Stimulated activated CD4-positive, alpha-beta T cell treated with anti-CD3 and anti-CD28 coated beads, Interleukin-15, amount 100 ng/mL, for 24 hours (primary cell): ENCODE measurements at places on chromosomes 12 and 14.

DNA sequence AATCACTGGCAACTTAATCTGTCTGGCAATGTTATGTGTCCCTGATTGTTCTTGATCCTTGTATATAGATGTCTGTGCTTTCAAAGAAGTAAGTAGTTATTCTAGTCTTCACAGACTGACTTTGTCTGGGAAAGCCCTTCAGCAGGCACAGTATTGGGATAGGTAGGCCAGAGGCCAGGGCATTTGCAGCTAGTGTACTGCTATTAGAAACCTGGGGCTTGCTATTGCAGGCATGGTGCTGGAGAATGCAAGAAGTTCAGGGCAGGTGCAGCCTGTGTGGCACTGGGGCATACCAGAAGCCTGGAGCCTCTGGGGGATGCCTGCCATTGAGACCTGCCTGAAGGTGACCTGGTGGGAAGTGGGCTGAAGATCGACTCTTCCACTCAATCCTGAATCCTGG, 96.3 kb downstream of the TMTC3 start:
- no peak for DNase-seq

DNA sequence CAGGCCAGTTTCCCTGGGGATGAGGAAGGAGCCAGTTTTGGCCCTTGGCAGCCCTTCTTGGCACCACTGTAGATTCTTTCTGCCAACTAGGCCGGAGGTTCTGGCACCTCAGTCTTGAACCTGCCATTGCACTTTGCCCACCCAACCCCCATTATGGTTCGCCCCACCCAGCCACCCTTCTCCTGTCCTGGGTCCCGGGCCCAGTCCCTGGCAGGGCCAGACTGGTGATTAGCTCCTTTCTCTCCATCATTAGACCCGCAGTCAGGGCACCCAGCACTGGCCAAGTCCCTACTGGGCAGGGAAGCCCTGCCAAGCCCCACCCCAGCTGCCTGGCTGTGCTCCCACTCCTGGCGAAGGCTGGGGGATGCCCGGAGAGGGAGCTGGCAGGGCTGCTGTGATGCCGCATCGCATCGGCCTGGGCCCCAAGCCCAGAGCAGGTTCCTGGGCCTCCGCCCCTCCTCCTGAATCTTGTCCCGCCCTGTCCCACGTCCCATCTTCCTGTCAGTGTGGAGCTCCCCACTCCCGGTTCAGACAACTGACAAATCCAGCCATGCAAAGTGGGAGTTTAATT, 9.8 kb downstream of the FAM222A start:
- DNase-seq, result no peak

DNA sequence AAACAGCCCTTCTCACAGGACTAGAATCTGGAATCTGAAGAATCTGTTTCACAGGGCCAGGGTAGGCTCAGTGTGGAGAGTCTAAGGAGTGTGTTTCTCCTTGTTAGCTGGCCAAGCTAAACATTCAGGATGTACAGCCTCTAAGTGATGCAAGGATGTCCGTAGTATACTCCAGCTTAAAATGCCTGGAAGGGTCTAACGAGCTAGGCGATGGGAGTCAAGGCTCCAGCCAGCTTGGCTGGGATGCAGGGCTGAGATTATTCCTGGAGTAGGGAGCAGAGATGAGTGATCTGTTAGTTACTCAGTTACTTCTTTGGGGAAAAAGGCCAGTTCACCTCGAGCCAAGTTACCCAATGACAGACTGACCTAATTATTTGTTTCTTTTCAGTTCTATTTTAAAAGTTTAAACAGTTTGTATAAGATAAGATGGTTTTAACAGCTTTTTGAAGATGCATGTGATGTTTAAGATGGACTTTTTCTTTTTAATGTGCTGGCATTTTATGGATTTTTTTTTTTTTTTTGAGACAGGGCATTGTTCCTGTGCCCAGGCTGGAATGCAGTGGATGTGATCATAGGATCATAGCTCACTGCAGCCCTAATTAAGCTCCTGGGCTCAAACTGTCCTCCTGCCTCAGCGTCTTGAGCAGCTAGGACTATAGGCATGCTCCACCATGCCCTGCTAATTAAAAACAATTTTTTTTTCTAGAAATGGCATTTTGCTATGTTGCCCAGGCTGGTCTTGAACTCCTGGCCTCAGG, 41.1 kb downstream of the SYNE2 start:
- DNase-seq, result no peak

DNA sequence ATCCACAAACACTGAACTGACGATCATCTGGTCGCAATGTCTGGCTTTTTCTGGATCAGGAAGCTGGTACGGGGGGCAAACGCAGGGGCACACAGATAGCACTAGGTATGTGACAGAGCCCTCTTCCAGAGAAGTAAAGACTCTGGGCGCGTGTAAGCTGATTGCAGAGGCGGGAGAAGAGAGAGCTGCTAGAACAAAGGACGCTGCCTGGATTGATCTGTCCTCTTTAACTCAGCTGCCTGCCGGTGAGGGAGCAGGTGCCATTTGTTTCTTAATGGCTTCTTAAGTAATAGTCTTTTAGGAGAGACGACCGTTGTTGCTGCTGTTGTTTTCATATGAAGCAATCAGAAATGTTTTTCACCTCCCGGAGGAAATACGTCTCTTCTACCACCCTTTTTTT, 77.3 kb downstream of the GLT1D1 start:
- no peak for DNase-seq

GRCh38 chr14:42665083-42665482, 1058.4 kb downstream of the LRFN5 start:
- DNase-seq, result no peak

- DNase-seq, result no peak
These were observed 4.4 kb downstream of the ZBTB42 start for GRCh38 chr14:104805326-104805678.

GRCh38 chr12:68042212-68042699, 53.0 kb downstream of the IFNG-AS1 start:
- peak; percentile 40 for DNase-seq

GRCh38 chr12:102396276-102396675, 84.1 kb downstream of the IGF1 start:
- DNase-seq, result no peak

GRCh38 chr14:67480011-67480410, 8.5 kb downstream of the TMEM229B start:
- DNase-seq, result no peak

DNA sequence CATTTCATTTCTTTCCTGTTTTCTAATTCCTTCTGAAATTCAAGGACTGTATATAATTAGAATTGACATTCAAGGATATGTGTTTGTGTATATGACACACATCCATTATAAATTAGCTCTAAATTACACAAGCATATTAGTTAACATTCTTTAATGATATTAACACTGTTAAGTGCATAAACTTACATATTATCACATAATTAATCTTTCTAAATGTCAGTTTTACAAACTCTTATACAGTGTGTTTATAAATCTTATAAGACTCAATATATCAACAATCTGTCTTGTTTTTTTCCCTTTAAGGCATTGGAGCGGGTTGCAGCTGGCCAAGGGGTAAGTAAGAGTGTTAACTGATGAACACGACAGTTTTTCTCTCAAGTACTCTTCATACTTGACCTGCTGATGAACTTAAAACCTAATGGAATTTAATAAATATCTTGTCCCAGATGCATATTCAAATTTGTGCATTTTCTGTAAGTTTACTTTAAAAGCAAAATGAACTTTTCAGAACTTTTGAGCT, 76.1 kb downstream of the METTL25 start:
- no peak for DNase-seq

DNA sequence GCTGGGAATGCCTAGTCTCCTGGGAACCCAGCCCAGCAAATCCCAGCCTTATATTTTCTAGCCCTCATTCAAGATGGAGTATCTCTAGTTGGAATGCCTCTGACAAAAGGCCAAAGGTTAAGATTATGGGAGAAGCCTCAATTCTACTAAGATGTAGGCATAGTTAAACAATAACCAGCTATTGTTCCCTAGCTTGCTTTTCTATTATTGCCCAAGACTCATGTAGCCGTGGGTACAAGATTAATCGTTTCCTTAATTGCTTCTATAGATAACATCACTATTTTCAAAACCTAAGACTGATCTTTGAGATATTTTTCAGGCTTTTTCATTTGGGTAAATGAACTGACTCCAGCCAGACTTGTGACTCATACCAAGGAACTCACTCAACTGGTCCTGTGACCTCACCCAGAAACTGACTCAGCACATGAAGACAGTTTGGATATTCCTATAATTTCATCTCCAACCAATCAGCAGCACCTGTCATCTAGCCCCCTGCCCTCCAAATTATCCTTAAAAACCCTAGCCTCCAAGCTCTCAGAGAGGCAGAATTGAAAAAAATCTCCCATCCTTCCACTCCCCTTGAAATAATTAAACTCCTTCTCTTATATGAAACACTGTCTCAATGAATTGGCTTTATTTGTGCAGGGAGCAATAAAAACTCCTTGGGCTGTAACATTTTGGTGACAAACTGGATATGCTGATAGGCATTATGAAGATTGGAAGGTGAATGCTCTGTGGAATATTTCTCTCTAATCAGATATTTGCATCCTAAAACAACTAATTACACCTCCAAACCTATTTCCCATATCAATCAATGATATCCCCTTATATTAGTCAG, 589.0 kb downstream of the C12orf50 start:
- no peak for DNase-seq

- DNase-seq, result no peak
These were observed 283.1 kb downstream of the DPF3 start for GRCh38 chr14:72610831-72611200.

GRCh38 chr12:52622349-52622748, 4.0 kb upstream of the KRT73 start:
- no peak for DNase-seq

DNA sequence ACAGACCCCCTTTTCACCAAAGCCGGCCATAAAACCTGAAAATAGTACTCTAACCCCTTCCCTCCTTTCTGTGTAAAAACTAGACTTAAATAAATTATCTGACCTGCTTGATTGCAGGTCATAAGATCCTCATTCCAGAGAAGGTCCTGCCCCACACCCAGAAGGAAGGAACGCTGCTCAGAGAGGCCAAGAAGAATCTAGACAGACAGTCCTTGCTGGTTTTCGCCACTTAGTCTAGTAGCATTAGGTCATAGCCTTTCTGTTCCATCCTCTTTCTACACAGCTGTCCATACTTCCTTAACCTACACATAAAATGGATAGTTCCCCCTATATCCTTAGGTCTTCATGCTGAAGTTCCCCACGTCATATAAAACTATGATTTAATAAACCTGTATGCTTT, 83.7 kb upstream of the IGF1 start:
- DNase-seq, result no peak
